ENCODE measurements at places on chromosomes 16 and 17.

DNA sequence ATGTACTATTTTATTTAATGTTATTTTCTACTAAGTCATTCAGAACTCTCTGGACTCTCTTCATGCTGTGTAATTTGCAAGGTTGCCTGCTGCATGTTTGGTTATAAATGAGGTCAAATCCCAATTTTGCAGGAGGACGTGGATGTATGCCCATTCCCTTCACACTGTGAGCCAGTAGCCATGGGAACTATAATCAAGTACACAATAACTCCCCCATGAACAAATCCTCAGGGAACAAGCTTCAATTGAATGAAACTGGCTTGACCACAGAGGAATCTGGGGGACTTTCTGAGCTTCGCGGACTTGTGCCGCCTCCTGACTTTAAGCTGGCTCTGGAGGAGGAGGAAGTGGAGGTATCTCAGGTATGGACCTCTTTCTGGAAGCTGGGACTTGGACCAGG, 14.6 kb upstream of the KCTD13 start:
- DNase-seq: no peak

DNA sequence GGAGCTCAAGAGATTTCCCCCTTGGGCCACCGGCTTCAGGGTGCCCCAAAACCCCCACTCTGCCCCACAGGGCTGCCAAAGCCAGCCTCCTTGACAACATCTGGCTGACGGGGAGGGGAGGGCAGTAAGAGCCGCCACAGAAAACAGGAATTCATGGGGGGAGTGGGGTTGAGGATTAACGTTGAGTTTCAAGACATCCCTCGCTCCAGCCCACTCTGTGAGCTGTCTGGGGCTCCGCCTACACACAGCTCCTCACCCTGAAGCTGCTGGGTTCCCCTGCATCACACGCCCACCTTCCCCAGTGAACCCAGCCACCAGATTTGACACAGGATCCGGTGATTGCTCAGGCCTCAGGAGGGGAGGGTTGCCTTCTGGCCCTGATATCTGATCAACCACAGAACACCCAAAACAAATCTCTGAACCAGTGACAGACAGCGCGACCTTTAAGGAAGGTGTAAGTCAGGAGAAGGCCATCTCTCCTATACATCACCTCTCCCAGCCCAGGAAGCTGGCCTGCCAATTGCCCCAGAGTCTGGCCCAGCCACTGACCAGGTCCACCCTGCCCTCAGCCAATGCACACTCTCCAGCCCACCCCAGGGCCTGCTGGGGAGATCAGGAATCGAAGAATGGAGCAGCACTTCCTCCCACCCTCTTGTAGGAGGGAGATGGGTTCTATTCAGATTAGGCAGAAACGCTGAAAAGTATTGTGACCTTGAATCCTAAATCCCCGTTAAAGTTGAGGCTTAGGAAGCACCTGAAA, 132.1 kb downstream of the CLEC16A start:
- no peak for DNase-seq

DNA sequence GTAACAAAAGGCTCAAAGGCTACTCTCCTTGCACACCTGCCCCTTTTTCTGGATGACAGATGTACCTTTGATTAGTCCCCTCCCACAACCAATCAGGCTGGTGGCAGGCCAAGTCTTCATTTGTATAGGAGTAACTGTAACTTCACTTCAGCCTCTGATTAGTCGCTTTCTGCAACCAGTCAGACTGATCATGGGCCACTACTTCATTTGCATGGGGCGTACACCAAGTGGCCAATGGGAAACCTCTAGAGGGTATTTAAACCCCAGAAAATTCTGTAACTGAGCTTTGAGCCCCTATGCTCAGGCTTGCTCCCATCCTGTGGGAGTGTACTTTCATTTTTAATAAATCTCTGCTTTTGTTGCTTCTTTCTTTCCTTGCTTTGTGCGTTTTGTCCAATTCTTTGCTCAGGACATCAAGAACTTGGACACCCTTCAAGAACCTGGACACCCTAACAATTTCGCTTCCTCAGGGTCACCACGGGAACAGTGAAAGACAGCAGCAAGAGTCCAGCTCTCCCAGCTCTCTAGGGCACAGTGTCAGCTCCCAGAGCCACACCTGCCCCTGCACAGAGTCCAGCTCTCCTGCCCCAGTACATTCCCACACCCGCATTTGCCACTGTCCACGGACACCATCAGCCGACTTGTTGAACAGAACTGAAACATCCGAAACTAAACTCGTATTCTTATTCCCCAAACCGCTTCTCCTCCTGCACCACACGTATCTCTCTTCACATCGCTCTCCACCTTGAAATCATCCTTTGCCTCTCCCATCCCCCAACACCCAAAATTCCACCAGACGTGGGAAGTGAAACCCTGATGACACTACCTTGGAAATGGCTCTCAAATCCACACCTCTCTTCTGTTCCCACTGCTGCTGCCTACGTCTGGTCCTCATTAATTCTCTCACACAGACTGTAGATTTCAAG, 53.4 kb downstream of the ABCC12 start:
- DNase-seq: no peak

- peak; percentile 33 for DNase-seq
Observed at GRCh38 chr17:16288860-16289571, 64.3 kb downstream of the CENPV start.

GRCh38 chr17:29155227-29155965, 24.8 kb downstream of the MYO18A start:
- peak; percentile 62 for DNase-seq

DNA sequence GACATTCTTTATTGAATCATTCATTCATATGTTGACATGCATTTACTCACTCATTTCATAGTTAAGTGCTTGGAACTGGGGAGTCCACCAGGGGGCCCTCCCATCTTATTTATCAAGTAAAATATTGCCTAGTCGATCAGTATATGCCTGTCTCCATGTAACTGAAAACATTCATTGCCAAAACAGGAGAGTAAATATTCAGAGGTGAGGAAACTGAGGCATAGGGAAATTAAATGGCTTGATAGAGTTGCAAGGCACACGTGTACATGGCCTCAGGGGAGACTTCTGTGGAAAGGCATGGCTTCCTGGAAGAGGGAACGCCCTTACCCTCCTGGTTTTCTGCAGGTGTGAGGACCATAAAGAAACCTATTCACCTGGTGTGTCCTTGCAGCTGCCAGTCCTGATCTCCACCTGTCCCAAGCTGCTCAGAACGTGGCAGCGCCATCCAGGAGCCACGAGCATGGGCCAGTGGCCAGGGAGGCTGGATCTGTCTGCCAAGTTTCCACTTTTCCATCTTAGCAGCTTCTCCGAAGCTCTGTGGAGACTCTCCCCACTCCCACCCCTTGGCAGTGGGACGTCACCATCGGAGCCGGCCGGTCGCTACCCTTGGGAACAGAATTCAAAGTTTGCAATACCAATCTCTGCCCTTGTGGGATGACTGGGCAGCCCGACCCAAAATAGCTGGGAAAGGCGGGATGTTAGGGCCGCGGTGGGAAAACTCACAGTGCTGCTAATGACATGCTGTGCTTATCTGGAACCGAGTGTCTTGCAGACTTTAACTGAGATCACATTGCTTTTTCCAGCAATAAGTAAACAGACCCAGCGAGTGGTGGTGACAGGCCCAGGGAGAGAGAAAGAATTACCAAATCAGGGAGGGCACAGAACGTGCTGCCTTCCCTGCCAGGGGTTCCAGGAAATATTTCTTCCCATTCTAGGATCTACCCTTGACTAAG, 4.1 kb upstream of the C1QTNF1 start:
- DNase-seq: peak; percentile 62

All from NCI-H460 (cell line).